ENCODE measurements at places on chromosomes 12 and 14.

DNA sequence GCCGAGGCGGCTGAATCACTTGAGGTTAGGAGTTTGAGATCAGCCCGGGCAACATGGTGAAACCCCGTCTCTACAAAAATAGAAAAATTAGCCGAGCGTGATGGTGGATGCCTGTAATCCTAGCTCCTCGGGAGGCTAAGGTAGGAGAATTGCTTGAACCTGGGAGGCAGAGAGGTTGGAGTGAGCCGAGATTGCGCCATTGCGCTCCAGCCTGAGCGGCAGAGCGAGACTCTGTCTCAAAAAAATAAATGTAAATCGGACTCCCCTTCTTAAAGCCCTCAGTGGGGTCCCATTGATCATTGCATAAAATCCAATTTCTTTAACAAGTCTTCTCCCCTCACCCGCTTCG, 908 bp downstream of the TDP1 start:
- DNase-seq = no peak

DNA sequence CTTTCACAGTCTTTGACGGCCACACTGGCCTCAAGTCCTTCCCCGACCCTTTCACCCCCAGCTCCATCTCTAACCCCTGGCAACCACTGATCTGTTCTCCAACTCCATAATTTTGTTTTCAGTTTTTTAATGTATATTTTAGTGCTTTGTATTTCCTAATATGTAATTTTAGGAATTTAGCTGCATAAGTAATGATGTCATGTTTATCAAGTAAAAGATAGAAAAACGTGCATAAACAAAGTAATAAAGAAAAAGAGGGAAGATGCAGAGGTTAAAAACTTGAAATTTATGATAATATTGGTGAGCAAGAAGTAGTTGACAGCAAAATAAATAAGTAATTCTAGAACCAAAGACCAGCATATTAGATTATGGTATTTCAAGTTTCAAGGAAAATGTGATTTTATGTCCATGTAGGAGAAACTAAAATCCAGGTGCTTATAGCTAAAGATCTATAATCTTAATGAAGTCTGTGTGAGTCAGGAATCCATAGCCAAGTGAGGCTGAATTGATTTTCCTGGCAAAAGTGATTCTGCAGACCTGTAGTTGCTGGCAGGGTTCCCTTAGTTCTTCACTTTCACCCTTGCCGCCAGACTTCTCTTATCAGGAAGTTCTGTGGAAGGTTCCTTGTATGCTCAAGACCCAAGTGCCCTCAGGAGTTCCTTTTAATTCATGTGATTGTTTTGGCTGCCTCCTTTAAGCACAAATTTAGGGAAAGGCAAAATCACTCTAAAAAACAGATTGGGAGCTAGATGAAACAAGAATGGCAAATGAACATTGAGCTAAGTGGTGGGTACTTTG, 24.4 kb downstream of the FBXW8 start:
- DNase-seq = no peak

DNA sequence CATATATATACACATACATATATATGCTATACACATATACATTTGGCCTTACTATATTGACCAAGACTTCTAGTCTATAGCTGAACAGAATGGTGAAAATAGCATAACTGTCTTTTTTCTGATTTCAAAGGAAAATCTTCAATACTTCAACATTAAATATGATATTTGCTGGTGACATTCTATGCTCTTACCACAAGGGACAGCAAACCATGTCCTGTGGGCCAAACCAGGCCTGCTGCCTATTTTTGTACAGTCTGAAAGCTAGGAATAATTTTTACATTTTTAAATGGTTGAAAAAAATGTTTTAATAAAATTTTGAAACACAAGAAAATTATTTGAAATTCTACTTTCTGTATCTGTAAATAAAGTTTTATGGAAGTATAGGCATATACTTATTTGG, 63.6 kb downstream of the EML5 start:
- DNase-seq = no peak

DNA sequence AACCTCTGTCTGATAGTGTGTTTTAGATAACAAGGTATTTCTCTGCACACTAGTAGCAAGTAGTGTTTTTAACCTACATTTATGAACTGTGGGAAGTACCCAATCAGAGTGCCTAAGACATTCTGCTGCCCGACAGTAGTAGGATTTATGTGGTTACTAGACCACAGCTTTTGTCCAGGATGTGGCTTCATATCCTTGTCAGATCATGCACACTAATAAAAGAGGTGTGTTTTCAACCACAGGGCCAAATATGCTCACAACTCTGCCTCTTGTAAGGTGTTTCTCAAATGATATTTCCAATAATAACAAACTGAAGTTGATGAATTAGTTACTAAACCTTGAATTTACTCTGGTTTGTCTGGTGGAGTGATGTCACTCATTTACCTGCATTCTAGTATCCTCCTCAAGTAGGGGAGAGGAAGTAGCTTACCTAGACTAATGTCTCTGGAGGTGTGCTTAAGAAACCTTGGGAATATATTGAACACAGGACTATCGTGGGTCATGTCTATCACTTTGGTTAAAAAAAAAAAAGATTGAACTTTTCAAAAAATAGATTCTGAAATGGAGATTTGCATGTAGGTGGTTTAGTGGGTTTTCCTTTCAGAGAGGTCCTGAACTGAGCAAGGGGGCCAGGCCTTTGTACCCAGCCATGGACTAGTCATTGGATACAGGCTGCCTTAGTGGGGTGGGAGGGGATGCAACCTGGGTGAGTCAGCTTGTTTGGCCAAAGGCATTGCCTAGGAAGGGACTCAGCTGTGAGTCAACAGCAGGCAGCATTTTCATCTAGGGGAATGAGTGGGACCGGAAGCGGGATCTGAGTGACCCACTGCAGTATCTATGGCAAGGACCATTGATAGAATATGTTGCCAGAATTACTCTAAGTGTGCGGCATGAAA, 14.1 kb downstream of the FBXW8 start:
- DNase-seq = no peak

DNA sequence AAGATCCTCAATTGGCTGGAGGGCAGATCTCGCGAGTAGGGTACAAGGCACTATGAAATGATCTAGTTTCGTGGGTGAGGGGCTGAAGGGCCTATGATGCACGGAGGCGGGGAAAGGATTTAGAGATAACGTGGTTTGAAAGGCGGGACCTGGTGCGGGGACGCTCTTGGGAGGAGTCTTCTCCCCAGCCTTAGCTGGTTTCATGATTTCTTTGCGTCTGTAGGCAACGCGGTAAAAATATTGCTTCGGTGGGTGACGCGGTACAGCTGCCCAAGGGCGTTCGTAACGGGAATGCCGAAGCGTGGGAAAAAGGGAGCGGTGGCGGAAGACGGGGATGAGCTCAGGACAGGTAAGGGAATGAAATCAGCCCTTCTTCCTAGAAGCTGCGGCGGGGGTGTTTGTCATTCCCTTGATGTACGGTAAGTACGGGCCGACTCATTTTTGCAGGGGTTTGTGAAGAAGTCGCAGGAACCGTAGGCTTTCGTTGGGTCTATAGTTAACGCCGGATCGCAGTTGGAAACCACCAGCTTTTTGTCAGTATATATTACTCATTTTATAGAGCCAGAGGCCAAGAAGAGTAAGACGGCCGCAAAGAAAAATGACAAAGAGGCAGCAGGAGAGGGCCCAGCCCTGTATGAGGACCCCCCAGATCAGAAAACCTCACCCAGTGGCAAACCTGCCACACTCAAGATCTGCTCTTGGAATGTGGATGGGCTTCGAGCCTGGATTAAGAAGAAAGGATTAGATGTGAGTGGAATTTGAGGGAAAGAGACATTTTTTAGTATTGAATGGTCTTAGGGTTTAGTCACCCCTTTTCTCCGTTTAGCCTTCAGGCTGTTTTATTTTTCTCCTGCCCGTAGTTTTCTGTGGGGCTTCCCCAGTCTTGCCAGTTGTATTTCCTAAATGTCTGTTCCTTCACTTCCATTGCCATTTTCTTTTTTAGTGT, 602 bp downstream of the APEX1 start:
- DNase-seq = no peak

- DNase-seq = no peak
Observed at GRCh38 chr12:47636908-47637780, 68.7 kb downstream of the RPAP3 start.

DNA sequence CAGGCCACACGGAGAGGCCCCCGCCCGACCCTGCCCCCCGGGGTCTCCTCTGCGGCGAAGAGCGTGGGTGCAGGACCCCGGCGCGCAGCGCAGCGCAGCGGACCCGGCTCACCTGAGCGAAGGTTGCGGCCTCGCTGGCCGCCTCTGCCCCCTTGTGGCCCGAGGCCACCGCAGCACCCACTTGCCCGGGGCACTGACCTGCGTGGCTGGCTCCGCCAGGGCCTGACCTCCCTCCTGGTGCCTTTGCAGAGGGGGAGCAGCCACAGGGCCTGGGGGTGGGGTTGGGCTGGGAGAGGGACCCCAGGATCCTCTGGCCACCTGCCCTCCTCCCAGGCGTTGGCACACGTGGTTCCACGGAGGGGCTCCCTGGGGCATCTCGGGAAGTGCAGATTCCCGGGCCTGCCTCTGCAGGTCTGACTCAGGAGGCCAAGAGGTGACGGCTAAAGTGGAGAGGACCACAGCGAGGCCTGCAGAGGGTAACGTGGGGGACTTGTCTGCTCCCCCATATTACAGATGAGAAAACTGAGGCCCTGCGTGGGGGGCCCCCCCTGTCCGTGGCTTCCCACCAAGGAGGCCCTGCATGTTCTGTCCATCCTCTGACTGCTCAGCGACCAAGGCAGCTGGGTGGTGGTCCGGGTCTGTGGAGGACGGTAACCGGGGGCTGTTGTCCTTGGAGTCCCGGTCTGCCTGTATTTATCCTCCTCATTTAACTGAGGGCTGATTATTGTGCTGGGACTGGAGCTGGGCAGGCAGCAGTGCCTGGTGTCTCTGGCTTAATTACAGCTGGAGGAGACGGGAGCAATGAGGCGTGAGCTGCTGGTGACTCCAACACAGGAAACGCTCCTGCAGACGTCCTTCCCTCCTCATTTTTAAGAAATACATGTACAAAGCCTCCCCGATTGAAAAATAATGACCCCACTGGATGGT, 67.9 kb upstream of the BEGAIN start:
- DNase-seq = peak; percentile 42

DNA sequence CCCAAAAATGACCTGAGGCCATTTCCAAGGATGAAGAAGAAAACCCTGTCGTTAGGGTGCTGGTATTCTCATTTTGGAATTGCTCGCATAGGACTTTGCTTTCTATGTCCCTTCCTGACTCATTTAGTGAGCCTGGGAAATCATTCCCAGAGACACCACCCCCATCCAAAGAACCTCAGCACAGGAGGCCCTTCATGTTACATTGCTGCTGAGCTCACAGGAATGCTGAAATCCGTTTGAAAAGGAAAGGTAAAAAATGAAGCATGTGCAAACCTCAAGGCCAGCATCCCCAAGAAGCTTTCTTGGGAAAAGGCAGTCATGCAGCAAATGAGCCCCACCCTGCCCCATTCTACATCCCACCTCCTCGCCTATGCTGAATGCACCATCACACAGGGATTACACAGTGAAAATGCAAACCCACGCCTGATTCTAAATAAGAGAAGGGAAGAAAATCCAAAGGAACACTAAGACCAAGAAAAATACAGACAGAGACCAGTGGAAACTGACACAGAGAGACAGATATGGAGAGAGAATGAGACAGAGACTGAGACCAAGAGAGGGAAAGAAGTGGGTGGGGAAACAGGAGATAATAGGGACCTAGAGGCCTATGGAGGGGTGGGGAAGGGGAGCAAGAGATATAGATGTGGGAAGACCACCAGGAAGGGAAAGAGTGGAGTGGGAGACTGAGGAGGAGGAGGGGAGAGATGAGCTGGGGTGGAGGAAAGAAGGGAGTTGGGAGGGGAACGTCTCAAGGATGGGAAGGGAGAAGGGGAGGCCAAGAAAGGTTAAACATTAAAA, 33.5 kb downstream of the NIN start:
- no peak for DNase-seq

- DNase-seq = no peak
Observed at GRCh38 chr12:120787889-120788288, 62.3 kb downstream of the ACADS start.

All from GM19239 (cell line).